RWPE2 (cell line): ENCODE measurements at places on chromosomes 16 and 17.

- H3K27me3 ChIP-seq = peaks cover 31% of the 10 kb centered on the region
- no peaks in the 10 kb centered on the region for H3K4me1 ChIP-seq
- no peak for DNase-seq
- H3K36me3 ChIP-seq = no peaks in the 10 kb centered on the region
- no peak overlapping the region for H3K27ac ChIP-seq
Observed at GRCh38 chr17:79666111-79666510, 55.3 kb upstream of the RBFOX3 start.

GRCh38 chr17:767076-767475, 15.0 kb downstream of the GLOD4 start:
- H3K27me3 ChIP-seq = no peaks in the 10 kb centered on the region
- no peak overlapping the region for H3K4me3 ChIP-seq
- no peak overlapping the region for H3K27ac ChIP-seq
- DNase-seq = no peak
- peaks cover 60% of the 10 kb centered on the region for H3K36me3 ChIP-seq

- H3K4me1 ChIP-seq = no peaks in the 10 kb centered on the region
- H3K27ac ChIP-seq = no peak overlapping the region
- H3K36me3 ChIP-seq = no peaks in the 10 kb centered on the region
- DNase-seq = peak; percentile 8
Observed at GRCh38 chr17:8870406-8871040, 3.0 kb upstream of the PIK3R6 start.

DNA sequence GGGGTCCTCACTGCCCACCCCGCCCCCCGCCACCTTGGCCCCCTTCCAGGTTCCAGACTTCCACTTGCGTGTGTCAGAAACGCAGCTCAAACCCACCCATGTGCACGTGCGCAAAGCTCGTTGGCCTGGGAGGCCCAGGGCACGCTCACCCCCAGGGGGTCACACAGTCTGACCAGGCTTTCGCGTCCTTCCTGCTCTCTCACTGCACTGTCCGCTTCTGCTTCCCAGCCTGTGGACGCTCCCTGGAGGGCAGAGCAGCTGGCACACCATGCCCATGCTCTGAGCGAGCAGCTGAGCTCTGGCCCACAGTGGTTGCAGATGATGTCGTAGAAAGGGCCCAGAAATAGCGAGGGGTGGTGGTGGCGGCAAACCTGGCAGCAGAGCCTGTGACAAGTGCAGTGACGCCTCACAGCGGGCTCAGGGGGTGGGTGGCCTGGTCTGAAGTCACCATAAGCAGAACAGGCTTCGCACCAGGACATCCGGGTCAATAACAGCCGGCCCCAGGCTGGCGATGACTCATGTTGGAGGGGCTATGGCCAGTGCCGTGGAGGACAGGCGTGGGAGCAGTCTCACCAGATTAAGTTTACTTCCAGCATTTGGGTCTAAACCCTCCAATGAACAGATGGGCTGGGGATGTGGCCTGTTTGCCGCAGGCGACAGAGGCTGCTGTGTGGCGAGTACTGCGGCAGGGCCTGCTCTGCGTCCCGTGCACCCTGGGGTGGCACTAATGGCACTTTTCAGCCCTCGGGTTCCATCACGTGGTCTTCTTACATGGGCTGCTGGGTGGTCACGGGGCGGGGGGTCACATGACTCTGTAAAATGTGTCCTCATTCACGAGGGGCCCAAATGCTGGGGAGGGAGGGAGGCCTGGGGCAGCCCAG, 49.0 kb downstream of the NT5M start:
- H3K27me3 ChIP-seq = no peaks in the 10 kb centered on the region
- H3K27ac ChIP-seq = no peak overlapping the region
- no peaks in the 10 kb centered on the region for H3K4me1 ChIP-seq
- H3K36me3 ChIP-seq = no peaks in the 10 kb centered on the region
- DNase-seq = no peak
- H3K4me3 ChIP-seq = no peak overlapping the region

GRCh38 chr17:45127548-45128300, 4.6 kb downstream of the PLCD3 start:
- peaks cover 12% of the 10 kb centered on the region for H3K36me3 ChIP-seq
- peak overlapping the region; percentile 95 for H3K27ac ChIP-seq
- DNase-seq = peak; percentile 73
- no peak overlapping the region for H3K4me3 ChIP-seq
- no peaks in the 10 kb centered on the region for H3K27me3 ChIP-seq

DNA sequence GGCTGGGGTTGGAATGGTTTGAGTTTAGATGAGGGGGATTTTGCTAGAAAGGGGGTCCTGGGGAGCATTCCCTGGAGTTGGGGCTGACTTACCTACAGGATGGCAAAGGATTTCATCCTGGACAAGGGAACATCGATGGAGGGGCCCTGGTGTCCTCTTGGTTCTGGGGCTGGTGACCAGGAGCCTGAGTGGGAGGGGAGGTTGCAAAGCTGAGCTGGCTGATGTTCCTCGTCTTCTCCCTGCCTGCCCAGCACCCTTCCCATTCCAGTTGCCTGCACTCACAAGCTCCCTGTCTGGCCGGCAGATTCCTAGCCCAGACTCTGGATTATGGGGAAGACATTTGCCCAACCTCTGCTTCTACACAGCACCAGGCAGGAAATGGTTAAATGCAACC, 37.2 kb downstream of the ITGAE start:
- no peaks in the 10 kb centered on the region for H3K4me1 ChIP-seq
- H3K27me3 ChIP-seq = no peaks in the 10 kb centered on the region
- no peak overlapping the region for H3K27ac ChIP-seq
- DNase-seq = no peak

GRCh38 chr17:72110231-72110941, 10.4 kb upstream of the SOX9 start:
- H3K36me3 ChIP-seq = no peaks in the 10 kb centered on the region
- H3K27ac ChIP-seq = no peak overlapping the region
- no peak overlapping the region for H3K4me3 ChIP-seq
- no peak for DNase-seq
- no peaks in the 10 kb centered on the region for H3K27me3 ChIP-seq

DNA sequence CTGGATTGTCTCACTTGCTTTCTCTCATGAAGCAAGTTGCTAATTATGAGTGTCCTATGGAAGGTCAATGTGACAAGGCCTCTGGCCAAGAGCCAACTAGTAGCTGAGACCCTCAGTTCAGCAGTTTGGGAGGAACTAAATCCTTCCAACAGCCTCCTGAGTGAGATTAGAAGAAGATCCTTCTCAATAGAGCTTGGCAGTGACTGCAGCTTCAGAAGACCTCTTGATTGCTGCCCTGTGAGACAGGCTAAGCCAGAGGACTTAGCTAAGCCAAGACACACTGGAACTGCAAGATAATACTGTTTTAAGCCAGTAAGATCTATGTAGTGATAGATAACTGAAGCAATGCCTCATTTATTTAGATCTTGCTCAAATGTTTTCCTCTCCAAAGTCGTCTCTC, 34.3 kb downstream of the PCTP start:
- H3K4me1 ChIP-seq = no peaks in the 10 kb centered on the region
- H3K36me3 ChIP-seq = no peaks in the 10 kb centered on the region
- no peak overlapping the region for H3K27ac ChIP-seq
- no peak overlapping the region for H3K4me3 ChIP-seq

- peaks cover 4% of the 10 kb centered on the region for H3K4me1 ChIP-seq
- no peaks in the 10 kb centered on the region for H3K27me3 ChIP-seq
- H3K36me3 ChIP-seq = no peaks in the 10 kb centered on the region
Observed at GRCh38 chr17:9443811-9444210, 131.8 kb downstream of the STX8 start.

DNA sequence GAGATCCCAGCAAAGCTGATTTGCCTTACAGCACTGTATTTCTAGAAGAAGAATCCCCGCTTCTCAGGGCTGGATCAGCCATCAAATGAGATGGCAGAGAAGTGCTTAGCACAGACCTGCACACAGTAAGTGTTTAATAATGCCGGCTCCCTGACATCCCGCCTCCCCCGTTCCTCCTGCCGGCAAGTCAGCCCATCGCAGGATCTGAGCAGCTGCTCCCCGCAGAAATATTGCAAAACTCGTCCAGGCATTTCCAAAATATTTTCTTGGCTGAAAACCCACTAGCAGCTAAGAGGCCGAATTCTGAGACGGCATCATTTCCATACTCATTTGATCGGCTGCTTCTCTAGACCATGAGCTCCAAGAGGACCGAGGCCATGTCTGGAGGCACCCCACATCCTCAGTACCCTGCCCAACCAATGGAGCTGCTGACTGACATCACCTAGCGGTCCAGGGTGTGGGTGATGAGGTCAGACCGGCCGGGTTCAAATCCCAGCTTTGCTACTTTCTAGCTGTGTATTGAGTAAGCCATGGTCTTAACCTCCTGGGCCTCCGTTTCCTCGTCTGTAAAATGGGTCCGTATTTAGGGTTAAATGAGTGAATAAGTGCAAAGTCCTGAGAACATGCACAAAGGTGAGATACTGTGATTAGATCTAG, 251.5 kb downstream of the KATNIP start:
- no peak overlapping the region for H3K4me3 ChIP-seq
- no peak overlapping the region for H3K27ac ChIP-seq
- H3K27me3 ChIP-seq = no peaks in the 10 kb centered on the region
- no peaks in the 10 kb centered on the region for H3K4me1 ChIP-seq

- H3K27ac ChIP-seq = no peak overlapping the region
- DNase-seq = no peak
- H3K4me1 ChIP-seq = no peaks in the 10 kb centered on the region
- no peaks in the 10 kb centered on the region for H3K36me3 ChIP-seq
Observed at GRCh38 chr17:59423137-59423724, 91.8 kb downstream of the YPEL2 start.

GRCh38 chr17:19464031-19465026, 53.3 kb downstream of the RNF112 start:
- H3K36me3 ChIP-seq = no peaks in the 10 kb centered on the region
- H3K4me1 ChIP-seq = no peaks in the 10 kb centered on the region
- no peaks in the 10 kb centered on the region for H3K27me3 ChIP-seq
- no peak overlapping the region for H3K27ac ChIP-seq
- no peak overlapping the region for H3K4me3 ChIP-seq

GRCh38 chr17:52138350-52138749, 20.2 kb downstream of the CA10 start:
- H3K27me3 ChIP-seq = no peaks in the 10 kb centered on the region
- H3K27ac ChIP-seq = peak overlapping the region; percentile 37
- no peak for DNase-seq
- no peaks in the 10 kb centered on the region for H3K36me3 ChIP-seq
- H3K4me3 ChIP-seq = no peak overlapping the region

DNA sequence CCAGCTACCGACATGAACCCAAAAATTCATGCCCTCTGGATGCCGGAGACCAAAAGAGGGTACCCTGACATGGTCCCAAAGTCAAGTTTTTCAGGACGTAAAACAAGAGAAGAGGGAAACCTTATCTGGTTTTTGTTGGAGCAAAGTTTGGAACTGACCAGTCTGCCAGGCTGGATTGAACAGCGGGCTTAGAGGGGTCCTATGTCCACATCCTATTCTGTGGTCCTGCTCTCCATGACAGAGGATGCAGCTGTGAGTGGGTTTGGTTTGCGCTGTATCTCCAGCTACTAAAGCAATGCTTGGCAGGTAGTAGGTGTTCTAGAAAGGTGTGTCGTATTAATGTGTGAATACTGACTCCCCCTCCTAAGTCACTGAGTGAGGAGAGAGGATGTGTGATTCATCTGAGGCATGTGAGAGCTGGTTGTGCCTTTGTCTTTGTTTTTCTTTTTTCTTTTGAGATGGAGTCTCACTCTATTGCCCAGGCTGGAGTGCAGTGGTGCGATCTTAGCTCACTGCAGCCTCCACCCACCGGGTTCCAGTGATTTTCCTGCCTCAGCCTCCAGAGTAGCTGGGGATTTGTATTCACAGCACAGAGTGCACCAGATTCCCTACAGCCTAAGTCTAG, 31.0 kb downstream of the PMM2 start:
- no peaks in the 10 kb centered on the region for H3K27me3 ChIP-seq
- peaks cover 73% of the 10 kb centered on the region for H3K36me3 ChIP-seq
- H3K4me3 ChIP-seq = no peak overlapping the region
- peaks cover 12% of the 10 kb centered on the region for H3K4me1 ChIP-seq
- peak overlapping the region; percentile 56 for H3K27ac ChIP-seq

GRCh38 chr16:79351927-79352326, 248.6 kb downstream of the MAF start:
- no peaks in the 10 kb centered on the region for H3K36me3 ChIP-seq
- H3K4me3 ChIP-seq = no peak overlapping the region
- no peak overlapping the region for H3K27ac ChIP-seq
- no peaks in the 10 kb centered on the region for H3K27me3 ChIP-seq
- no peaks in the 10 kb centered on the region for H3K4me1 ChIP-seq

GRCh38 chr17:8175795-8176196, 384 bp downstream of the TMEM107 start:
- H3K36me3 ChIP-seq = no peaks in the 10 kb centered on the region
- H3K4me3 ChIP-seq = peak overlapping the region; percentile 52
- H3K27me3 ChIP-seq = no peaks in the 10 kb centered on the region
- DNase-seq = no peak

DNA sequence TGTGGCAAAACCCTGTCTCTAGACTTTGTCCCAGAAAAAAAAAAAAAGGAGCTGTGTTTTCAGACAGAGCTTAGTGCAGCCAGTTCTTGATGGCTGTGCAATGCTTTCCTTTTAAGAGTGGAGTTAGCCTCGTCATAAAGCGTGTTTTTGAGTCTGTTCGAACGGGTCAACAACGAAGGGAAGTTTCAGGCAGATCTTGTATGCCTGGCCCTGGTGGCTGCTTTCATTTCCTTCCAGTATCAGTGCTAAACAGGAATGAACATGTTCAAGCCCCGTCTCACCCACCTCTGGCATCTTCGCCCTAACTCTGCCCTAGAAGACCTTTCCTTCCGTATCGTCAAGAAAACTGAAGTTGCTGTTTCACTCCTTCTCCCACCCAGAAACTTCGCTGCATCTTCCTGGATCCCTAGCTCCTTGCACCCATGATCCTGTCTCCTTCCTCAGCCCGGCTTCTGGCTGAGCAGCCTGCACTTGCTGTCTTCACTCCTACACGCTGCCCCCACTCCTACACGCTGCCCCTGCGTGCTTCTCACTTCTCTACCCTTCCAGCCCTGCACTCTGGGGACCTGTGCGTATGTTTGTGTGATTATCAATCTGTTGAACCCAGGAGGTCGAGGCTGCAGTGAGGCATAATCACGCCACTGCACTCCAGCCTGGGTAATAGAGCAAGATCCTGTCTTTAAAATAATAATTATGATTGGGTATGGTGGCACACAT, 55.3 kb downstream of the USP10 start:
- no peak for DNase-seq
- H3K27ac ChIP-seq = peak overlapping the region; percentile 53
- peaks cover 23% of the 10 kb centered on the region for H3K4me1 ChIP-seq
- no peaks in the 10 kb centered on the region for H3K27me3 ChIP-seq

- peak overlapping the region; percentile 44 for H3K4me3 ChIP-seq
- H3K4me1 ChIP-seq = no peaks in the 10 kb centered on the region
- DNase-seq = no peak
- peaks cover 50% of the 10 kb centered on the region for H3K27me3 ChIP-seq
- no peak overlapping the region for H3K27ac ChIP-seq
Observed at GRCh38 chr17:58755269-58755576, 431 bp upstream of the PPM1E start.

DNA sequence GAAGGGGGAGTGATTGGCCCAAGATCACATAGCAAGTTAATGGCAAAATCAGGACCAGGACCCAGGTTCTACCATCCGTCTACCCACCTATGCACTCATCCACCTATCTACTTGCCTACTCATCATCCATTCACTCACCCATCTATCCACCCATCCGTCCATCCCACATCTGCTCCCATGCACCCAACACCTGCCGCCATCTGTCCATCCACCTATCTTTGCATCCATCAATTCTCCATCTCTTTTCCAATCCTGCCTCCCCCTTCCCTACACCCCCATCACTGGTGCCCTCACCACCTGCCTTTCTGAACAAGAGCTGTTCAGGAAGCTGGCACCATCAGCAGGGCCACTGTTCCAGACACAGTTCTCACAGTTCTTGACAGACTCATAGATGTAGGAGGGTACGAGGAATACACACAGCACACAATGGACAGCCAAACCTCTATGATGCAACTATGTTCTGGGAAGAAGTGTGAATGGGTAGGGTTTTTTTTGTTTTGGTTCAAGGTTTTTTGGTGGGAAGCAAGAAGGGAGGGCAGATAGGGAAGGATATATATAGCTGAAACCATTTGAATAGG, 4.5 kb downstream of the SAMD14 start:
- H3K4me3 ChIP-seq = no peak overlapping the region
- H3K4me1 ChIP-seq = peaks cover 6% of the 10 kb centered on the region
- no peaks in the 10 kb centered on the region for H3K36me3 ChIP-seq
- no peak overlapping the region for H3K27ac ChIP-seq
